ENCODE measurements at places on chromosomes 1 and 21.

- no peak for DNase-seq
These were observed 1.4 kb upstream of the CFAP298 start for GRCh38 chr21:32613436-32614043.

DNA sequence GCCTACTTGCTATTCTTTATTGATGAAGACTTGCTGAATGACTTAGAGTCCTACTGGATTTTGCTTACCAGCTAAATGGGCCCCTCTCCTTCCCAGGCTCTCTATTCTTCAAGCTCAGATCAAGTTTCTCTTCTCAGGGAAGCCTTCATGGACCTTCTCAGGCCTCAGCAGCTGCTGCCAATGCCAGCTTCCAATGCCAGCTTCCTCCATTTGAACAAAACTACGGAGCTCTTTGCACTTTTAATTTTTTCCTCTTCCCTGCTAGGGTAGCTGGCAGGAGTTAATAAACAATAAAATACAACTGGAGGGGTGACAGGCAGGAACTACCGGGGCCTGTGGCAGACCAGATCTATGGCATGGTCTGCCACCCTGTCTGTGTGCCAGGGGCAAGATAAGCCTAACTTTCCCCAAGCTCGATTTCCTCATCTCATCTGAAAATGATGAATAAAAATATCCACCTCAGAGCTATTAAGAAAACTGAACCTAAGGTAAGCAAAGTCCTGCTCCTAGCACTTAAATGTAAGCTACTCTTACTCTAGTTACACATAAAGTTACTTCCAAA is 995 bp upstream of the IPO13 start:
- no peak for DNase-seq

GRCh38 chr21:43304621-43305335 is 122.2 kb downstream of the SIK1 start:
- peak; percentile 19 for DNase-seq

- DNase-seq: no peak
These were observed 5.1 kb downstream of the CA14 start for GRCh38 chr1:150262388-150263320.

- no peak for DNase-seq
These were observed 13.9 kb downstream of the RC3H1 start for GRCh38 chr1:174008269-174008668.

DNA sequence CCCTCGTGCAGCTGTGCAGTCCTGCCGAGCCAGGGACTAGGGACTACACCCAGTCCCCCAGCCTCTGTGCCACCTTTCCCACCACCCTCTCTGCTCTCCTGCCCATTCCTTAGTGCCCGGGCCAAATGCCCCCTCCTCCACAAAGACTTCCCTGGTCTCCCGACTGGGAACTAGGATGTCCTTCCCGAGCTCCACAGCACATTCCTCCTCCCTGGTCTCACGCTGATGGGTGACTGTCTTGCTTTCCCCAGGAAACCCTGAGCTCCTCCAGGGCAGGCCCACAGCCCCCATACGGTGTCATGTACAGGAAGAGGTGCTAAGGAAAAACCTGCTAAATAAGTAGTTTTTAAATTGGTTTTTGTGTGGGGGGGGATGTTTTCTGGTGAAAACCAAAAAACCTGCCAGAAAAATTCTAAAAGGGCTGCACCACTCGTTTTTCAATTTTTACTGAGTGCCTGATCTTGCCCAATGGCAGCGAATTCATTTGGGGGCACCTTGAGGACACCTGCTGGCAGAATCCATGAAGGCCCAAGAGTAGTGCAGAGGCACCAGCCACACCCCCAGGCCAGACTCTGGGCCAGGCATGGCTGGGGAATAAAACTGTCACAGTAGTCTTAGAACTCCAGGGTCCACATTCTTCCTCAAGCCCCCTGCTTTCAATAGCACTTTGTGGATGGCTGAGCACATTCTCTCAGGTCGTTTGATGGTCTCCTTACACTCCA is 50.4 kb downstream of the GLIS1 start:
- DNase-seq: no peak

DNA sequence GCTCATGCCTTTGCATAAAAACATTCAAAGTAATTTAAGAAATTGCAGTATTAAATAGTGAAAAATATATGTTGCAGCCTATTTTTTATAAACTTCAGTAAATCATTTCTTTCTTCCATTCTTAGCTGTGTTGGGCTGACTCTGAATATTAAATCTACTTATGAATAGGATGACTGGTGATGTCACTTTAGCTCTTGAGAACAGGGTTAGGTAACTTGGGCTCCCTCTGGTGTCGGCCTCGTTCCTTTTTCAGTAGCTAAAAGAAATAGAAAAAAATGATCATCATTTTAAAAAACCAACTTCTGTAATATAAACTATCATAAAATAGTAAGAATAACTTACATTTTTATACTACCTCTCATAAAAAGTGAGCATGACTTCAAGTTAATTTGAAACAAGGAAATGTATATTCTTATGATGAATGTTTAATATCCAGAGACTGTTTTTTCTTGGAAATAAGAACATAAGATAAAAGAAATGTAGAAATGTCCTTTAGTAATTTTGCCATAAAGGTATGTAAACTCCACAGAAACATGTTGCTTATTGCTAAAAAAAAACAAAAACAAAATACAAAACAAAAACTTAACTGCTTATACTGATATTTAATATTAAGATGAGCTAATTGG is 26.8 kb upstream of the NCAM2 start:
- DNase-seq: peak; percentile 51

DNA sequence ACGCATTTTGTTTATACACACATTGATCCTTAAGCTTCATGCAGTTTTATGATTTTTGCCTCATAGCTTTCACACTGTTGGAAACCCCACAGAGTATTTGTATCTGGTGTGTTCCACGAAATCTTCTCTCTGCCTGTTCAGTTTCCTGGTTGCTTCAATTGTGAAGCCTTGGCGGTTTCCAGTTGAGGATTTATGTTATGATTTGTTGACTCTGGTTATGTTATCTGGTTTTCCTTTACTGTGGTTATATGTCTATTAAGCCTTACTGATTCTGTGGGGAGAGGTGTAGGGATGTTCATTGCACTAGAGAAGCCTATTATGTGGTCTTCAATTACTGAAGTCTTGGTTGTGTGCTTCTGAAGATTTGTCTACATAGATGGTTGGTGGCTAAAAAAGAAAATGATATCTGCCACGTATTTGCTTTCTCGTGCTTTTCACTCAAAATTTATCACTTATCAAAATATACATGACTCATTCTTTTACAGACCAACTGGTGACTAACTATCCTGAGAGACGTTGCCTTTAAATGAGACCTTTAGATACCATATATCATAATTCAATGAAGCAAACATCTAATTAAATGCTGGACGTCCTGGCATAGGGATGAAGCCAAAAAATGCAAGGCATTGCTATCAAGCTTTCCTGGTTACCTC is 488.0 kb upstream of the B3GALT2 start:
- DNase-seq: no peak

DNA sequence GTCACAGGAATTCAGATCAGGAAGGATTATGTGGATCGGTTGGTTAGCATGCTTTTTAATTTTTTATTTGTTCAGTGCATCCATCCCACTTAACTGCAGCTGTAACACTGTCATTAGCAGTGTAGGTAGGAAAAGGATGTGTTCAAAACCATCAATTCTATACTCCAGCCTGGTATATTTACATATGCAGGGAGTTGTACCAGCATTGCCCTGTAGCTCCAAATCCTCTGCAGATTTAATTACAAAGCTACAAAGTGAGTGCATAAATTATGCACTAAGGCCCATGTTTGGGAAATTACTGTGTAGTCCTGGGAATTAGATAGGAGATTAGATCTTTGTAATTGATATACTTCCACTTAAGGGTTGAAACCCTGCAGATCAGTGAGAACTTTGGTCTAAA is 15.9 kb upstream of the OSBPL9 start:
- DNase-seq: no peak

GRCh38 chr21:14303731-14304488 is 79.0 kb downstream of the HSPA13 start:
- no peak for DNase-seq

DNA sequence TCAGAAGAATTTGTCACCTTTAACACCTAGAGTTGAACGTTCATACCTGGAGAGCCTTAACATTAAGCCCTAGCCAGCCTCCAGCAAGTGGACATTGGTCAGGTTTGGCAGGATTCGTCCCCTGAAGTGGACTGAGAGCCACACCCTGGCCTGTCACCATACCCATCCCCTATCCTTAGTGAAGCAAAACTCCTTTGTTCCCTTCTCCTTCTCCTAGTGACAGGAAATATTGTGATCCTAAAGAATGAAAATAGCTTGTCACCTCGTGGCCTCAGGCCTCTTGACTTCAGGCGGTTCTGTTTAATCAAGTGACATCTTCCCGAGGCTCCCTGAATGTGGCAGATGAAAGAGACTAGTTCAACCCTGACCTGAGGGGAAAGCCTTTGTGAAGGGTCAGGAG is 52.3 kb downstream of the UBE4B start:
- DNase-seq: no peak

GRCh38 chr21:45208627-45208951 is 79.1 kb downstream of the POFUT2 start:
- no peak for DNase-seq

- no peak for DNase-seq
These were observed 34.0 kb upstream of the PROX1 start for GRCh38 chr1:213953806-213954205.

DNA sequence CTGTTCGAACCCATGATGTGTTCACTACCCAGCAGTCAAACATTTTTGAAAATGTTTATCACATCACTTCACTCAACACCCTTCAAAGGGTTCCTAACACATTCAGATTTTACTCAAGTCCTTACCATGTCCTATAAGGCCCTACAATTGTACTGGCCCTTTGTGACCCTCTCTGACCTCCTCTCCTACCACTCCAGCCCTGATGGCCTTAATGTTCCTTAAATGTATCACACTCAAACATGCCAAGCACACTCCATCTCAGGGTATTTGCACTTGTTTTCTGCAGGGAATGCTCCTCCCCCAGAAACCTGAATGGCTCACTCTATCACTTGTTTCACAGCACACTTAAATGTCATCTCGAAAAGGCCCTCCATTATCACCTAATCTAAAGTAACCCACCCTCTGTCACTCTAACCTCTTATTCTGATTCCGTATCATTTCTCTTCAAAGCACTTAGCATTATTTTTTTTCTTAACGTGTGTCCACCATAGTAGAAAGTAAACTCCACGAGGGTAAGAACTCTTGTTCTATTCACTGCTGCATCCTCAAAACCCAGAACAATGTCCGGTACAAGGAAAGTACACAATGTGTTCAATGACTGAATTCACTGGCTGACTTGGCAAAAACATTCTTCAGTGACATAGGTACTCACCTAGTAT is 7.3 kb downstream of the ARID4B start:
- no peak for DNase-seq

GRCh38 chr1:183739741-183740271 is 65.1 kb upstream of the RGL1 start:
- DNase-seq: no peak

GRCh38 chr1:62356257-62356835 is 37.1 kb upstream of the KANK4 start:
- DNase-seq: no peak

DNA sequence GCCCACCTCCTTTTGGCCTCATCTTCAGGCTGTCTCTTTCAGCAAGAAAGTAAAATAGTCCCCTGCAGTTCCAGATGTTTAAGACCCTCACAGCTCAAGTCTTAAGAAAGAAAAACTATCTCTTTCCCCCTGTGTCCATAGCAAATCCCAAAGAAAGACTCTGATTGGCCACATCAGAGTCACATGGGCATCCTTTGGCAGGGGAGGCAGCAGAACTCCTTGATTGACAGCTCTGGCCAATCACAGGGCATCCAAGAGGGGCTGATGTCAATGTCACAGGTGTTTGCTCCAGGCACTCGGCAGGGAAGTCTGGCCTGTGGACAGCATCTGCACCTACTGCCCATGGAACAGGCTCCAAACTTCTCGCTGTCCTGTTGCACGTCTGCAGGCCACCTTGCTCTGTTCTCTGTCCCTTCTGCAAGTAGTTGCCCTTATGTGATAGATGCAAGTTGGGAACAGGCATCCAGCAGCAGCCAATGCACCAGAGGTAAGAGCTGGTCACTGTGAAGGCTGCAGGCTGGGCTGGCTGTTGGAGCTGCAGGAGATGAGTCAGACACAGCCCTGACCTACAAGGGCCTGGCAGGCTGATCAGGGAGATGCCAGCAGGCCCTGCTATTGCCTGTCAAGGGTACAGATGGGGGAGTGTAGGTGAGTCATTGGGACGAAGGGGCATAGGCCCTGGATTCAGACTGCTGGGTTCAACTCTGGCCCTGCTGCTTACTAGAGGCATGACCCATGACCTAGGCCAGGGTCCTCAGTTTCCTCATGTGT is 96.8 kb upstream of the TMEM51 start:
- no peak for DNase-seq

- DNase-seq: peak; percentile 61
These were observed 9.1 kb upstream of the SYTL1 start for GRCh38 chr1:27332536-27333281.

DNA sequence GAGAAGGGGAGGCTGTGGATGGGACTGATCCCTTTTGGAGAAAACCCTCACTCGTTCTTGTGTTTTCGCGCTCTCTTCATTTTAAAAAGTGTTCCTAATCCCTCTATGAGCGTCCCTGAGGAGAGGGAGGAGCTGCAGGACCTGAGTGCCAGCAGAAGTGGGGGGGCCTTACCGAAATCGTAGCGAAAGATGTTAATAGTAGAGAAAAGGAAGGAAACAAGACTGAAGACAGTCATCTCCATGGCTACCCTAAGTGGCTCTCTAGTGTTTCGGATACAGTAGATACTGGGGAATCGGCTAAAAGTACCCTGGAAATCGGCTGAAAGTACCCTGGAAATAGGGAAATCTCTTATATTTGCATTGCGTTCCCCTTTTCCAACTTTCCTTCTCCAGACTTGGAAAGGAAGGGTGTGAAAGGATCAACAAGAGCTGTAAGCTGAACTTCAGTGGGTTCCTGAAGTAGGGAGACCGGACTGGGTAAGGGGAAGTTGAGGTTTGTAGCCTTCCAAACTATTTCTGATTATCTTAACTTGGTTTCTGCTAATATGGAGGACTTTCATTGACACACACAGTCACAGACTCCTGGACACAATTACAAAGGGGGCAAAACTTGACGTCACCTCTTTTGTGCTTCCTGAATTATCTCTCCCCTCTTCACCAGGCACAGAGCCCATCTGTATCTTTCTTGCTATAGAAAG is 486 bp upstream of the DSTYK start:
- DNase-seq: no peak

DNA sequence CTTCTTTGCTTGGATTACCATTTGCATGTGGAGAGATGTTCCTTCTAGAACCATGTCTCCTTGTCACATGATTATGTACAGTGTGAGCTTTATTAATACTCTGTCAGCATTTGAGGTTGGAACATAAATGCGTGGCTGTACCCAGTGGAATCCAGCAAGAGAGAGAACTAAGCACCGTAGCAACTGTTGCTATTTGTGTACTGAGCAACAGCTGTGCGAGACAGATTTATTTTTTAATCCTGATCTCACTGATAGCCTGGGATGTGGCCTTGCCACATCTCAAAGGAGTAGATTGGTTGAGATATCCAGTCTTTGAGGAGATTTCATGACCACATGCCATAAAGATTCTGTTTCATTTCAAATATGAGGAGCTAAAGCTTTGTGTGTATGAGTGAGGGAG is 43.4 kb downstream of the KIF1B start:
- no peak for DNase-seq

Measured in left cardiac atrium (tissue), 4 donors.